T-cell (primary cell): ENCODE measurements at places on chromosomes 5 and 9.
A peak's percentile ranks its signal among the peaks of the same experiment; 100 is the strongest.

GRCh38 chr5:24750355-24750754, 105.6 kb upstream of the CDH10 start:
- DNase-seq, result no peak

DNA sequence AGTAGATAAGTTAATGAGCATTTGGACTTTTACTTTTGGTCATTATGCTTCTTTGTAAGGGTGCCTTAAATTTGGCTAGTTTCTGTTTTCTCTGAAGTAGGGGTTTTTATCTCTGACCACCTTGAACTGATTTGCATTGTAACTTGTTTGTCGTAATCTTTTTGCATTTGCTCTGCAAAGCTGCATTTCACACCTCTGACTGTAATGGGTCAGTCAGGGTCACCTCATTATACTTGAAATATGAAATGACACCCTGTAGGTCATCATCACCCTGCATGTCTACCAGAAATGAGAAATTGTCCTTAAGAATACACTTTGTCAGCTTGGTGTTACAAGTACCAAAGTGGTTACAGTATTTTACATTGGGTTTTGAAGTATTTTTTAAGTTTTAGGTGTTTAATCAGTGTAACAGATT, 74.0 kb downstream of the KCNN2 start:
- DNase-seq, result no peak

- no peak for DNase-seq
Measured at GRCh38 chr5:172911976-172912375, 47.2 kb upstream of the RPL26L1 start.

DNA sequence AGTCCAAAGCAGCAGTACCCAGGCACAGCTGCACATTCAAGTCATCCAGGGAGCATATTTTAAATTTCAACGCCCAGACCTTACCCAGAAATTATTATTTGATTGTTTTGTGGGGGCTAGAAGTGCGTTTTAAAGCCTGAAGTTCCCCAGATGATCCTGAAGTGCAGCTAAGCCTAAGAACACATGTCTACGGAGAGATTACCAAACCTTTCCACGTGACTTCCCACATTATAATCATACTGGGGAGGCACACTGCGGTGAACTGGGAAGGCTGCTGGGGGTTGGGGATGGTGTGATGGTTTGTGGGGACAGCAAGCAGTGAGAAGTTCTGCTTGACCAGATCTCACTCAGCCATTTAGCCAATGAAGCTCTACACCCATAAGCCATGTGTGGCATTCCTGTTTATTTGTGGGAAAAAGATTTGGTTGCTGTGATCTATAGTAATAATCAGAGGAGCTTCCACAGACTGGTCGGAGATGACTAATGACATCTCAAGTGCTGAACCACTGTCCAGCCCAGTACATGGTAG, 93.4 kb upstream of the CDH6 start:
- no peak for DNase-seq

GRCh38 chr9:133691191-133691590, 47.0 kb downstream of the SARDH start:
- DNase-seq, result no peak

GRCh38 chr9:110579034-110579861, at the start of gene SVEP1:
Gene SVEP1 (minus strand): TSS chr9:110579741. CDS start chr9:110579543, 198 bp downstream.
- DNase-seq, result no peak

DNA sequence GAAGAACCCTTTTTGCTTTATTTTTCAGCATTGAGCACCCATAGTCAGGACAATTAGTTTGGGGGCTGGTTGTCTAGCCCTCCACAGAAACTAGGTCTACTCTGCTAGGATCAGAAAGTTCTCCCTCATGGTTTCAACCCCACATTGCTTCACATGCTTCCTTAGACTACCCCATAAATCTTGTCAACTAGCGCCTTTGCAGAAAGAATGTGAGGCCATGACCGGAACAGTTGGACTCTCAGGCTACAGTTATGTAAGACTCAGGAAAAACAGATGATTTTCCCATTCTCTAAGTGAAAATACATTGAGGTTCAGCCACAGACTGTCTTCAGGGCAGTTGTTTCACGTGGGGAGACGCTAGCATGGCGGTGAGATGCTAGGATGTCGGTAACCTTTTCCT, 255.6 kb downstream of the NR3C1 start:
- DNase-seq, result no peak

DNA sequence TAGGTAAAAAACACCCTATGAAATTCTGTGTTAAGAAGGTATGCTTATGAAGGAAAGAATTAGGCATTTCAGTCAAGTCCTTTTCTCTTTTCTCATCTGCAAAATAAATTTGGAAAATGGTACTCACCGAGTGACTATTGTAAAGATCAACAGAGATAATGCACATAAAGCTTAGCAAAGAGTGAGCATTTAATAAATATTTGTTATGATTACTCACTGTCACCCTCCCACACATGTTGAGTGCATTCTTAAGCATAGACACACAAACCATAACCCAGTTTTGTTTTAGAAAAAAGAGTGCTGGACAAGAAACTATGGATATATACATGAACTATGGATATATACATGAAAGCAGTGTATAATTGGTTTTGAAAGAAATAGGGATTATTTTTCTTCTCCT, 54.7 kb upstream of the PRLR start:
- no peak for DNase-seq

GRCh38 chr5:106142116-106142515, 1528.6 kb downstream of the EFNA5 start:
- no peak for DNase-seq

- DNase-seq, result no peak
Measured at GRCh38 chr9:98825414-98825813, 17.9 kb downstream of the GALNT12 start.

DNA sequence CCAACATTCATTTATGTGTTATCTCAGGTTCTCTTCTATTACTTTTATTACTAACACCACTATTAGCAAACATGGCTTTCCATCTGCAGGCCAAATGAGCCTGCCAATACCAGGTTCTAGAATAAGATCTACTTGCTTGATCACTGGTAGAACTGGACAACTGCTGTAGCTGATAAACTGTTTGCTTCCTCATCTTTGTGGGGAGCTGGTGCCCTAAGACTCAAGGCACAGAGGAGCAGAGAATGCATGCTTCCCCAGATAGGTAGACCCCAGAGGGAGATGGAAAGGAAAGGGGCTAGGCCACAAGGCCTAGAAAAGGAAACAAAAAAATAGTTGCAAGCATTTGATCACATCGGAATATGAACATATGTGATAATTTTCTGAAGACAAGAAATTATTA, 30.7 kb upstream of the AUH start:
- no peak for DNase-seq

DNA sequence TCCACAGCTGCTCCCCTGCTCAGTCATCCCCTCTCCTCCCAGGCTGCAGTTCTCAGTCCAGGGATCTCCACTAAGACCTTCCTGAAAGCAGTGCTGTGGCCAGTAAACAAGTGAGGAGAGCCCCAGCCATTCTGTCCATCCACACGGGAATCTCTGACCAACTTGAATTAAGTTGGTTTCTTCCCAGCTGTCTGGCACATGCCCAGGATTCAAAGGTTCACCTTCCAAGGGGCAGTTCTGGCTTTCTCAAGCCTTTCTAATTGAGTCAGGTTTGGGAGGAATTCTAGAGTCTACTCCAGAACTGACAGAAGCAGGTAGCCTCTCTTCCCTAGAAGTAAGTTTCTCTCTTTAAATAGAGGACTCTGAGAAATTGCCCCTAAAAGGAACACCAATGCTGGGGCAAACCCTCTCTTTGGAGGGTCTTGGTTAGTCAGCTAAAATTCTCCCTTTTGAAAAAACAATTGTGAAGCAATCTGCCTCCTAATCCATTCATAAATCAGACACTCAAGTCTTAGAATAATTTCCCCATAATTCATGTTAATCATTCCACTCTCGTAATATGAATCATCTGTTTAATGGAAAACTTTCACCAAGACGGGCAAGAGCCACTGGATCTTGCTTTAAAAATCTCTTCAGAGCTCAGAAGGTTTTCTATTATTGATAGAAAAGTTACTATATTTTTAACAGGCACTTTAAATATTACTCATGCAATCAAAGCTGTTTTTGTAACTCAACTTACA, 133.8 kb downstream of the SPOCK1 start:
- no peak for DNase-seq

GRCh38 chr5:6459896-6460295, 11.2 kb downstream of the UBE2QL1 start:
- no peak for DNase-seq

DNA sequence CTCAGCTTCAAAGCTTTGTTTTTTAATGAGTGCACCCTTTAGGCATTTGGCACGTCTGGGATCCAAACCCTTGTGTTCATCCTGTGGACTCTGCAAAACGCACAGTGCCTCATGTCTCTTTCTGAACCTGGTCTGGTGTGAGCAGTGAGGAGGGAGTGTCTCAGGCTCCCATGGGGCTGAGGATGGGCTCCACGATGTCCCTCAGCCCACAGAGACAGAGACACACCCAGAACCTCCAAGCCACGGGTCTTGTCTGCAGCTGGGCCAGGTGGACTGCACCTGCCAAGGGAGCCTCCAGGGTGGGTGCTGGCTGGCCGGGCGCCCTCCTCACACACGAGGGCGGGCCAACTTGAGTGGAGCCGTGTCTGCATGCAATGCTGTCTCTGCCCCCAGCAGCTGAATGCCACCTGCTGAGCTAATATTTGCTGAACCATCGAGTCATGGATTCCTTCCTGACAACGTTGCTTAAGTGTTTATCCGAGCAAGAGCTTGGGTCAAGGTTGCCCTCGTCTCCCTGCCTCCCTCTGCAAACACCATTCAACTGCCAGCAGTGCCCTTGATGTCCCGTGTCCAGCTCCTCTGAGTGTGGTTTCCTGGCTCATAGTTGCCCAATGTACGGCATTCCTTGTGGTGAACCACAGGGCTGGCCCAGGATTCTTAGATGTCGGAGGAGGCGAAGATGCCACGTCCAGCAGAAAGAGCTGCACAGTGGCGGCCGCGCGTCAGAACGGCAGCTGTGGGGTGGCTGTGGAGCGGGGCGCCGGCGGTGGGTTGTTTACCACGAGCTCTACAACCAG, 31.4 kb upstream of the LPCAT1 start:
- DNase-seq, result no peak

- no peak for DNase-seq
Measured at GRCh38 chr5:23675456-23675855, 168.0 kb downstream of the PRDM9 start.

DNA sequence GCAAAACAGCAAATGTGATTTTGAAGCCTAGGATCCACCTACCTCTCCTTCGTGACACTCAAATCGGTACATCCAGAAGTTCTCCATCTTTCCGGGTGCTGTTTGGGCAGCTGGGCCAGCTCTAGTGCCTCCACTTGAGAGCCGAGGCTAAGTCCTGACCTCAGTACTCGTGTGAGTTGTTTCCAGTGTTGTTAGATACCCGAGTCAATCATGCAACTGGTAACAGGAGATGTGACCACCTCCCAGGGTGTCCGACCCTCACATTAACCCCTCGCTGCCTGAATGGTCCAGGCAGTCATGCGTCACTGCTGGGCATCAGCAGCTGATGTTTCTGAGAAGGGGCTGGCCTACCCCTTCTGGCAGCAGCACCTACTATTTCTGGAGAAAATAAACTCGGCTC, 170.3 kb downstream of the ENTREP1 start:
- DNase-seq, result no peak

DNA sequence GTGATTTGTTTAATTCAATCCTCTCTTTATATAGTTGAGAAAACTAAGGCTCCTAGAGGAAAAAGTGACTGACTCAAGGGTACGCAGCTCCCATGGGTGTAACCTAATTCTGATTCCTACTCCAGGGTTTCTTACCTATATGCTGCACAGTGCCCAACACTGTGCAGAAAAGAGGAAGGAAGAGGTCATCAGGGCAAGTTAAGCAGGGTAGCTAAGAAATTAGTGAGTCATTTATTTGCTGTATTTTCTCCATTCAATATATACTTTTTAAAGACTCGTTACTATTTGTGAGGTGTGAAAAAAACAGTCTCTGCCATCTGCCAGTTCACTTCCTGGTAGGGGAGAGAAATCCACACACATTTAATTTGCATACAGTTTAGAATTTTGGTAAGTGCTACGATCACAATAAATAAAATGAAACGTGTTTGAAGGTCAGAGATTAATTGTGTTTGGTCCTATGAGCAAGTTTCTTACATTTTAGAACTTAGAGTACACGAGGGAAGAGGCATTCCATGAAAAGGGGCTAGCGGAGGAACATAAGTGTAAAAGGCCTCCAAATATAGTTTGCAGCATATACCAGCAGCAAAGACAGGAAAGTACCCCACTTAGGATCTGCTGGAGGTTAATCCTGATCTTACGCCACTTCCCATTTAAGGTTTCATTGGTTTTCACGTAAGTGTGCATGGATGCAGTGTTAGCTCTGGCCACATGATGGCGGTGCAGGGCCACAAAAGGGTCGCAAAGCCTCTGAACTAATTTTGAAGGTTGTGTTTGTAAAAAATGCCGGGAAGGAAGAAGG, 59.9 kb upstream of the TLR4 start:
- DNase-seq, result peak; percentile 30

DNA sequence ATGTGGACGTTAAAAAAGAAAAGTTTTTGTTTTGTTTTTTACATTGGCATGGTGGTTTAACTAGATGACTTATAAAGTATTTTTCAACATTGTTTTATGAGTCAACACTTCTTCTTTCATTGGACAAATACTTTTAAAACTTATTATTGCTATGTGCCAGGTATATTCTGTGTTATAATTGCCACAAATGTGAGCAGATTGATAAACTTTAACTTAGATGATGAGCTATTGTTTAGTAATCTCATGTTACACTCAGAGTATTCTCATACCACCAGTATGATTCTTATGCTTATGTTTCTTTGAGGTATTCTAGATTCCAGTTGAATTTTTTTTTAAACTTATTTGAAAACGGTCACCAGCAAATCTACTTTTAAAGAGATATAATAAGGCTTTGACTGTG, 60.3 kb downstream of the RASA1 start:
- DNase-seq, result no peak

DNA sequence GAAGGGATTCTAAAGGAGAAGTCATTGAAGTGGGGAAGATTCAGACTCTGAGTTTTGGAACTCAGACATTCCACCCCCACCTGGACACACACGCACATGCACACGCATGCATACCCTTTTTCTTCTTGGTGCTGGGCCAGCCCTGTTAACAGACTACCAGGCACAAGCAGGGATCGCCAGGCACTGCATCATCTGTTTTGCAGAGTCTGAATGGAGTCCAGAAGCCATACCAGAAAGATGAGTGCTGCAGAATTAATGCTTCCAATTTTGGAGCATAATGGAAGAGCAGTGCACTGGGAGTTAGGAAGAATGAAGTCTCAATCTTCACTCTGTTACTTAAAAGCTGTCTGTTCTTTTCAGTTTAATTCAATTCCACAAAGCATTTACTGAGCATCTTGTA, 95.5 kb downstream of the PDE8B start:
- no peak for DNase-seq
